Fibroblast of the aortic adventitia (primary cell): ENCODE measurements at places on chromosomes 2 and 18. TPM values are rescaled to one million over a fixed set of nuclear protein-coding genes. Genes with fewer than 3 reads are reported as not detected.

Gene TBC1D8
- 12.4 and 21.3 TPM in 2 replicates for total RNA-seq

Gene C2orf15
- not detected in 2 replicates for total RNA-seq

Gene ZSWIM2
- total RNA-seq: 0.18 TPM in 1 of 2 replicates, not detected in the other

Gene SERPINB4
- not detected in 2 replicates for total RNA-seq

GRCh38 chr2:47072018-47072691, 83.0 kb downstream of the STPG4 start:
- DNase-seq: peak; percentile 97

GRCh38 chr2:147231607-147232006, 613.2 kb upstream of the ACVR2A start:
- DNase-seq: no peak

- DNase-seq: no peak
Observed at GRCh38 chr2:31199206-31199605, 18.1 kb downstream of the CAPN14 start.

DNA sequence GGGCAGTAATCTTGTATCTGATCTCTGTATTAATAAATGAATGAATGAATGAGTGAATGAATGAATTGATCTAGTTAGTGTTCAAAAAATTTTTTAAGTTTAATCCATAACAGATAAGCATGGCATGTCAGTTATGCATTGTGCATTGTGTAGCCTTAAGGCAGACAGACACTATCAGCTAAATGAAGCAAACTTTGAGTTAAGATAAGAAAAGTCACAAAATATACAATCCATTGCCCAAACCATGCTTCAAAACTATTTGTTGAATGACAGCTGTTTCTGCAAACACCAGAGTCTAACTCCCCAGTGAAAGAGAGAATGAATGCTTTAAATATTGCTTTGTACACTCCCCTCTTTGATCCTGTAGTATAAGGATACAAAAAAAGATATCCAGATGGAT, 314.3 kb upstream of the ETAA1 start:
- DNase-seq: no peak

DNA sequence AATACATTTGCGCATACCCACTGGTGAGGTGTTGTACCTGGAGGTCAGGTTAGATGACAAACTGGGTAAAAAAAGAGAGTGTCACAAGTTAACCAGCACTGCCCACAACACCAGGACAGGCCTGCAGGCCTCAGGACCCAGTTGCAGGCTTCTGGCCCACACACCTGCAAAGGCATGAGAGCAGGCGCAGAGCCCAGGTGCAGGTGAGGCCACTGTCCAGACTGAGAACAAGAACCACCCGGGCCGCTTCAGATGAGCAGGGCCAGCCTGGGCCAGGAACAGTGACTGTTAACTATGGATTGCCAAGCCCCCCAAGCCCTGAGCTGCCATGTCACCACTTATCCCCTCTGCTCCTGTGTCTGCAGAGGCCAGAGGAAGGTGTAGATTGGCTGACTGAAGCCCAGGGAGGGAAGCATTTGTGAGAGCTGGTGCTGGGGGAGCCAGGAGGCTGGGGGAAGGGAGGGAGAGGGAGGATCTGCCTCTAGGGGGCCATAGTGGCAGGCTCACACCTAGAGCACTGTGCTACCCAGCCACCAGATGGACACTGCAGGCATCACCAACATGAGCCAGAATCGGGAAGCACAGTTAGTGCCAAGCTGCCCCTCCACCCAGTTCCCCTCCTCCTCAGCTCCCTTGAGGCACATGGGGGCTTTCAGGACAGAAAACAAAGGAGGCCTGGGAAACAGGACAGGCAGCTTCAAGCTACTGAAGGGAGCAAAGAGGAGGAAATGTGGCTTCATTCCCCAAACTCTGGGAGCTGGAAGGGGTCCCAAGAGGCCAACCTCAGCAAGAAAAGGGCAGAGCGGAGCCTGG, 35.4 kb downstream of the SFXN5 start:
- DNase-seq: no peak

DNA sequence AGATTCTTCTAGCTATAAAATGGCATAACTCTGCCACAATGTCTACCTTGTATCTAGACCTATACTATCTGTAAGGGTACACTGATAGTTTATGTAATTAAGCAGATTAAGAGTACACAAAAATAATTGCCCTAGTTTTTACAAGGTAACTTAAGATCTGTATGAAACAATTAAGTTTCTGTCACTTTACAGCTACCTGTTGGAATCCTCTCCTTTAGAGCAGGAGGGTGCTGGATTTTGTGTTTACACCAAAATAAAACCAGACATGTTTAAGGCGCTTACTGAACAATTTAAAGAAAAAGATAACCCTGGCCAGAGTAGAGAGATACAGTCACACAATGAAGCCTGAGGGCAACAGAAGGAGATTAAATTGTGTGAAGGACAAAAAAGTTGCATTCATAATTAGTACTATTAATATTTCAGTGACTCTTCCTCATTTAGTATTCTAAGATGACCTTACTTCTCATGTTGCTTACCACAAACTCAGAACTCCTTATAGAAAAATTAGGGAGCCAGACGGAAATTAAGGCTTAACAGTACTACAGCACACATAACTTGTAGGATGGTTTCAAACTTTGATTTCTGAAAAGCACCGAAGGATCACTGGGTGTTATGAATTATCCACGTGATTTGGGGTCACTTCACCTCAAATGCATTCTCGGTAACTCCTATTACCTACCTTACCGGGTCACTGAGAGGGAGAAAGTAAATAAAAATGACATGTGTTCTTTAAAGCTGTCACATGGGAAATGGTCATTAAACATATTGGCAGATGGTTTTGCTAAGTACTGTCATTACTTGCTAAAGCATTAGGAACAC, 1.0 kb downstream of the DARS1 start:
- DNase-seq: no peak

DNA sequence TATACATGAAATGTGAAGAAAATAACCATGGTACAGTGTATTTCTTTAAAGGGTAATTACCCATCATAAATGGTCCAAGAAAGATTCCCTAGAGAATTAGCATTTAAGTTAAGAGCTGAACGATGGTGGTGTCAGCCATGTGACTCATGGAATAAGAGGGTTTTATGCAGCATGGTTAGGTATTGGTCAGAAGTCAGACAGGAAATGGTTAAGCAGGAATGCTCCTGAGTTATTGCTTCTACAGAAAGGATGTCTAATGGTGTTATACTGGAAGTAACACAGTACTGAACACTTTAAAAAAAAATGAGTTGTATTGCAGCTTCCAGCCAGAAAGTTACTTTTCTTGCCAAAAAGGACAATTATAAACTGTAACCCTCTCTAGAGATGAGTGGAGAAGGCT, 72.7 kb upstream of the UBE2E3 start:
- peak; percentile 28 for DNase-seq

GRCh38 chr2:32905270-32905669, 41.5 kb upstream of the LTBP1 start:
- DNase-seq: no peak

DNA sequence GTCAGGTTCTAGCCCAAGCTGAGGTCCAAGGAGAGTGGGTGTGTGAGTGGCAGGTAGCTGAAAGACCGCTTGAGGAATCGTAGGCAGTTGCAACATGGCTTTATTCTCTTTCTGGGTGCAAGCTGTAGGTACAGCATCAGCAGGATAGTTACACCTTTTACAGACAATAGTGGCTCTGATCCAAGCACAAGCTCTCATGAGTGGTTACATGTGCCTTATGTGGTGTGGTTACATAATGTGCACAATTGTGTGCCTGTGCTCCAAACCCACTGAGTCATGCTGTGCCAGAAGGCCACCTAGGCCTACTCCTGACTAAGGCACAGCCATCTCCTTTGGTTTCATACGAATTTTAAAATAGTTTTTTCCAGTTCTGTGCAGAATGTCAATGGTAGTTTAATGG, 227.6 kb downstream of the SATB2 start:
- peak; percentile 17 for DNase-seq

- DNase-seq: no peak
Observed at GRCh38 chr2:215567504-215567903, 131.6 kb upstream of the FN1 start.

DNA sequence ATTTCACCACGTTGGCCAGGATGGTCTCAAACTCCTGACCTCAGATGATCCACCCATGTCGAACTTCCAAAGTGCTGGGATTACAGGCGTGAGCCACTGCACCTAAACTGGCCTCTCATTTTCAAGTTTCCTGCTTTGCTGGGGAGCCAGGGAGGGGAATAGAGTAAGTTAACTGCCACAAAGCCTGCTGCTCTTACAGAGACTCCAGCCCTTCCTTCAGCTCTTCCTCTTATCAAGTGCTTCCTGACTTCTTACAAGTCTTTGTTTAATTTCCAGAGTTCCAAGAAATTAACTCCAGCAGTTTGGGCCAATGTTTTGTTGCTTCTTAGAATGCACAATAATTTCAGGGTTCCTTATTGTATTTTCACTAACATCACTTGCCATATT, 24.3 kb upstream of the UBE2F start:
- no peak for DNase-seq

GRCh38 chr18:58337285-58337684, 291.6 kb downstream of the ALPK2 start:
- no peak for DNase-seq

DNA sequence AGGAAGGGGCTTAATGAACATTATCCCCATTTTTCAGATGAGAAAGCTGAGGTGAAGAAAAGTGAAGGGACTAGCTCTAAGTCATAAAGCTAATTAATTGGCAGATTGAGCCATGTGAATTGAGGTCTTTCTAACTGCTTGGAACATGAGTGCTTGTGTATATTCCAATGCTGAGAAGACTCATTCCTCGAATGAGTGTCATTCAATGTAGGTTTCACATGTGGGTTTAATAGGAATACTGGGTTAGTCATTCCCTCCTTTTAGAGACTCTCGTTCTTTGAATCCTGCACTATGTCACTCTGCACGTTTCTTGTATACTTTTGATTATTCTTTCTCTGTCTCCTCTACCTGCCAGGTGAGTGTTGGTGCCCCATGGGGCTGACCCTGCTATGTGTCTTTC, 218.2 kb downstream of the HRH4 start:
- no peak for DNase-seq

DNA sequence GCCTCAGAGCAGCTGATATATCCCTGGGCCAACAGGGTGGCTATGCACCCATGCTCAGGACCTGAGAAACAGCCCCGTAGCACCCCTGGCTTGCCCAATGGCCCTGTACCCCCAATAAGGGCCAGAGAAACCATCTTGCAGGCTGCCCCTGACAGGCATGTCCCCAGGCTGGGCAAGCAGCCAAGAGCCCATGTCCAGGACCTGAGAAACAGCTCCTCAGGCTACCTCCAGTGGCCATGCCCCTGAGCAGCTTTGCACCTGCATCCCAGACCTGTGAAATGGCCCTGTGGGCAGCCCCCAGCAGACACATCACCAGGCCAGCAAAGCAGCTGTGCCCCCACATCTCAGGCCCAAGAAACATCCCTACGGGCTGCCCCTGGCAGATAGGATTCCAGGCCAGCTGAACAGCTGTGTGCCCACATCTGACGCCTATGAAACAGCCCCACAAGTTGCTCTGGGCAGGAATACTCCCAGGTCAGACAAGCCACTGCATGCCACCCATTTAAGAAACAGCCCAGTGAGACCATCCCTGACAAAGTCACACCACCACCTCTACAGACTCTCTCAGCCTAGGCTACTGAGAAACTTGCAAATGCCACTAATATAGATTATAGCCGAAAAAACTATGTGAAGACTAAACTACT, 84.1 kb downstream of the TMEM237 start:
- DNase-seq: no peak

DNA sequence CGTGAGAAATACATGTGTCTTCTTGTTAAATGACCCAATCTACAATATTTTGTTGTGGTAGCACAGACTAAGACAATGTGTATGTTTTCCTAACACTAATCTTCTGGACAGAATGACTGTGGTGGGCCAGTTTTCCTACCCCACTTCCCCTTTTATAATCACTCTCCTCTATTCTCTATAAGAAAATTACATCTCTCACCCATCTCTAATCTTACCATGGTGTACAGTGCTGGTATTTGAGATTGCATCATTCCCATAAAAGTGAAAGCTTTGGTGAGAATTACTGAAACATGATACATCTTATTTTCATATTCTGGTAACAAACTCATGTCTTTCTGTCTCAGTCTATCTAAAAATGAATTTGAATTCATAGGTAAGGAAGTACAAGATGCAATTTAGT, 40.5 kb downstream of the CAVIN2 start:
- DNase-seq: peak; percentile 50

GRCh38 chr2:196925768-196926561, 542 bp downstream of the PGAP1 start:
- DNase-seq: peak; percentile 31

DNA sequence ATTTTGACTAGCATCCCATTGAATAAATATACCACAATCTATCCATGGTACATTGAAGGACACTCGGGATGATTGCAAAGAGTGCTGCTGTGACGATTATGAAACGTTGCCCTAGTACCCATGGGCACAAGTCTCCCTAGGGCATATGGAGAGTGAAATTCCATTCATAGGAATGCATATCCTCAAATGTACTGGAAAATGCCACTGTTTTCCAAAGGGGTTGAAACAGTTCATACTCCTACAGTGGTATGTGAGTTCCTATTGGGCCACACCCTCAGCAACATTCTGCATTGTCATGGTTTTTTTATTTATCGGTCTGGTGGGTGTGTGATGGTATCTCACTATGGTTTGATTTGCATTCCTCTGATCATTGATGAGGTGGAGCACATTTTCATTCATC, 130.6 kb downstream of the TWIST2 start:
- peak; percentile 16 for DNase-seq

GRCh38 chr2:68251855-68252399, 405 bp downstream of the PPP3R1 start:
- DNase-seq: no peak

GRCh38 chr18:74715306-74715705, 117.6 kb downstream of the ZNF407 start:
- DNase-seq: no peak

GRCh38 chr18:34848695-34849094, 138.6 kb downstream of the DTNA start:
- no peak for DNase-seq

DNA sequence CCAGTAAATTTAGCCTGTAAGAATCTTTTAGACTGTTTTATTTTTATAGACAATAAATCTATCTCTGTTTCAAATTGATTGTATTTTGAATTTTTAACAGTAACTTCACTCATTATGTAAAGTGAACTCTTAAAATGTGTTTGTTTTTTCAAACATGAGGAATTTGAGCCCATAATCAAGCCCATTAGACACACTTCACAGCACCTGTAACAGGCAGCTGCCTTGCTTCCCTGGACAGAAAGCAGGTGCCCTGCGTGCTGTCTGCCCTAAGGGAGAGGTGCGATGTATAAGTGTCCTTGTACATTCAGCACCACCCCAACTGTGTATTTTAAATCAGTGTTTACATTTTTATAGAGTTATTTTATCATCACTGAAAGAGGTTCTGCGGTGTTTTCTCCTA, 186.5 kb upstream of the TPO start:
- no peak for DNase-seq
